Lower lobe of right lung (tissue), 2 donors: ENCODE measurements at places on chromosomes 2 and 18.

- DNase-seq: no peak
Observed at GRCh38 chr18:59927246-59927825, 27.5 kb downstream of the PMAIP1 start.

- no peak for DNase-seq
Observed at GRCh38 chr2:130352237-130352636, 3.6 kb upstream of the PTPN18 start.

DNA sequence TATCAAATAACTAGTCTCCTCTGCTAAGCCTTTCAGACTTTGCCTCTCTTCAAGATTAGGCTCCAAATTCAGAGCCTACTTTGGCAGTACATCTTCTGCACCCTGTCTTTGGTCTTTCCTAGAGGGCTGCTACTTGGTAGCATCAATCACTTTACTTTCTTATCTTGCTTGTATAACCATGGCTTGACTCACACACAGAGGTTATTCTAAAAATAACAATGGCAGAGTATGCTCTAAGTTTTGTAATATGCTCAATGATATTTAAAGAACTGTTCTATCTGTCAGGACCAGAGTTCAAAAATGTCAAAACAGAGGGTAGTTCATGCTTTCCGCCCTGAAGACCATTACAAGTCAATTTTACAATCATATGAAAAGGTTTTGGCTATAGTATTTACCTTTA, 27.7 kb downstream of the THOC1 start:
- DNase-seq: no peak

GRCh38 chr18:57677262-57678211, 55.9 kb upstream of the NARS1 start:
- DNase-seq: no peak

DNA sequence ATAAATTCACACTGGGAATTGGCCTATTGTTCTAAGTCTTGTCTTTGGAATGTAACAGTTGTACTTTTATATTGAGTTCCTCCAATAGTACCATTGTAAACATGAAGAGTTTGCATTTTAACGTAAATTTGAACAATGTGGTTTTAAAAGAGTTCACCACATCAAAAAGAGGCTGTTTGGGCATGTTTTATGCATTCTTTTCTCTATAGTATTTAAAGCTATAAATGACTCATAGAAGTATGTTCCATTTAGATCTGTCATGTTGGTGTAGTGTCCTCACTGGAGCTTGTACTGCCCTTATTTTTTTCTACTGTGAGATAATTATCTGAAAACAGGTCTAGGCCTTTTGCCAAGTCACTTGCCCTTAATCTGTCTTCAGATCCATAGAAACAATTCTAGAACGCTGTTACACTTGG, 141.9 kb downstream of the RHBDD1 start:
- DNase-seq: no peak

- no peak for DNase-seq
Observed at GRCh38 chr2:206790311-206790935, 25.0 kb downstream of the FASTKD2 start.

DNA sequence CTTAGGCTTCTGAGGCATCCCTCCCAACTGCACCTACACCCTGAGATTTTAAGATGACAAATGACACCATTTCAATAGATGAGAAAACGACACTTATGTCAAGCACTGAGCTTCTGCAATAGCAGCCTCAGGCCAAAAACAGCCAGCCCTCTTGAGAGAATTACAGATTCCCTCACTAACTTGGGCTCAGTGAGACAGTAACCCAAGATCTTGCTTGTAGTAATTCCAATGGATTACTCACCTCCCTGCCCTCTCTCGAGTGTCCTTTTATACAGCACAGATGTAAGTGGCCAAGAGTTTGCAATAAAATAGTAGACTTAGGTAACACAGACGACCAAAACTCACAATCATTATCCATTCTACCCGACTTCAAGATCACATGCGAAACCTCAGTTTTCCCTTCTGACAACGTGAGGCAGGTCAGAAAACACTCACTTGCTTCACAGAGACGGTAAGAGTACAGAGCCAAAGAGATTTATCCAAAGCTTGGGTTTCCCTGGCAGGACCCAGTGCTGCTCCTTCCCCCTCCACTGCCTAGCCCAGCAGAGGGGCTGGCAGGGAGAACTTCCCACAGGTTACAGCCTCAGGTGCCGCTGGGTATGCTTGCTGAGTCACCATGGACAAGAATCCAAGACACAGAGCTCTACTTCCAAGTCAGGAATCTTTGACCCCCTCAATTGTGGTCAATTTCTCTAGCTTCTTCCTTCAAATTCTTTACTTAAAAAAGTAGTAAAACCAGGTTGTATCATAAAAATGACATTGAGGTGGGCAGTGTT, 181.4 kb downstream of the MYO5B start:
- DNase-seq: no peak

DNA sequence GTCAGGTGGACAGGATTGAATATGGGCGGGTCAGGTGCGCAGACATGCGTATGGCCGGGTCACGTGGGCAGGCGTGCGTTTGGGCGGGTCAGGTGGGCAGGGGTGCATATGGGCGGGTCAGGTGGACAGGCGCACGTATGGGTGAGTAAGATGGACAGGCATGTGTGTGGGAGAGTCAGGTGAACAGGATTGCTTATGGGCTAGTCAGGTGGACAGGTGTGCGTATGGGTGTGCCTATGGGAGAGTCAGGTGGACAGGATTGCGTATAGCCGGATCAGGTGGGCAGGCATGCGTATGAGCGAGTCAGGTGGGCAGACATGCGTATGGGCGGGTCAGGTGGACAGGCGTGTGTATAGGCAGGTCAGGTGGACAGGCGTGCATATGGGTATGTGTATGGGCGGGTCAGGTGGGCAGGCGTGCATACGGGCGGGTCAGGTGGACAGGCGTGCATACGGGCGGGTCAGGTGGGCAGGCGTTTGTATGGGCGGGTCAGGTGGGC, 30.3 kb upstream of the KLF11 start:
- peak; percentile 45 for DNase-seq

GRCh38 chr2:241273210-241274020, 42.1 kb downstream of the HDLBP start:
- DNase-seq: no peak

DNA sequence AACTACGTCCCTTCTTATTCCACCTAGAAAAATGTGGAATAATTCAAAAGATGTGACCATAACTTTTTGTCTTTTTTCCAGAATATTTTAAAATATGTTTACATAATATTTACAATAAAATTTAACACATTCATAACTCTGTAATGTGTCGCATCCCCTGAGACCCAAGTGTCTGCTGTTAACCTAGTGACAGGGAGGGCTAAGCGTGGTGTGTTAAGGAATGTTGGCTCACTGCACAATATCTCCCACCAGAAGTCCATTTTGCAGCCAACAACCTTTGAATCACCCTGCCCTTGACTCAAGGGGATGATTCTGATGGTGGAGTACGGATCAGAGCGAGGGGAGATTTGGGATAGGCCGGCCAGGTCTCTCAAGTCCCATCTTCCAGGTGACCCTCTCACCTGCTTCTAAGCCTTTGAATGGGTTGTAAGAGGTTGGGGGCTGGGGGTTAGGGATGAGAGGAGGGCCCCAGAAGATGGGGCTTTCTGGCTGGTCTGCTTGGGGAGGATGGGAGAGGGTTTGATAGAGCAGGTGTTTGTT, 43.3 kb downstream of the SERTAD2 start:
- no peak for DNase-seq

DNA sequence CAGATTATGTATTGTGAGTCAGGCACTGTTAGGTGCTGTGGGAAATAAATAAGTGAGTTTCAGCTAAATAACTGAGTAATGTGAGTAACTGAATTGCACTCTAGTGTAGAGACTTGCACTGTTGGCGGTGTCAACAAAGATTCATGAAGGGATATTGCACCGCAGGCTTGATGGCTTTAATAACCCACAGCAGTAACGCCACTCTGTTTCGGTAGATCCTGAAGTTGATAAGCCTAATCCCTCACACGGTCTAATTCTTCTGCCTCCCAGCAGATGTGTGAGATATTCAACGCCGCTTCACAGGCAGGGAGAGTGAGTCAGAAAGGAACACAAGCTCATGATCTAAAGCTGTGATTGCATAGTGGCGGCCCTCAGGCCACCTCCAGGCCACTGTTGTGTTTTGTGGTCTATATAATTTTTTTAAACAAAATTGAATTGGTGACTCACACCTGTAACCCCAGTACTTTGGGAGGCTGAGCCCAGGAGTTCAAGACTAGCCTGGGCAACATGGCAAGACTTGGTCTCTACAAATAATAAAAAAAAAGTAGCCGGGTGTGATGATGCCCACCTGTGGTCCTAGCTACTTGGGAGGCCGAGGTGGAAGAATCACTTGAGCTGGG, 94.3 kb downstream of the LIPG start:
- no peak for DNase-seq

DNA sequence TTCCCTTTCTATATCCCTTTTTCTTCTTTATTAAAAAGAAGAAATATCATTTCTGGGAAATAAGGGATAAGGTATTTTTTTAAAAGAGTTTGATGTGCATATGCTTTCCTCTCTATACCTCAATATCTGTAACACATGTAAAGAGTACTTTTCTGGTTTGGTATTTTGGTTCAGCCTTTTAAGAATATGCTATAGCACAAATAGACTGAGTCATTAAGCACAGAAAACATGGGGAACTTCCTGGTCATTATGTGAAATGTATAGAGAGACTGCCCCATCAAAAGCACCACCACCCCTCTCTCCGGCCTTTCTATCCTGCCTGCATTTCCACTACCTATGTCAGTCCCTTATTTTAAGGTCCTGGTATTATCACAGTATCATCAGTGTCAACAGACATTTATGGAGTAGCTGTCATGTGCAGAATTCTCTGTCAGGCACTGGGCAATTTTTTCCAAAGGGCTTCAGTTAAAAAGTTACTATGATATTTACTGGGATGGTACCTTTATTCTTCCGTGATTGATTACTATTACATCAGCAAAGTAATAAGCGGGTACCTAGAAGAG, 88.4 kb downstream of the ALPK2 start:
- no peak for DNase-seq

- DNase-seq: no peak
Observed at GRCh38 chr18:7740821-7741220, 173.7 kb downstream of the PTPRM start.

DNA sequence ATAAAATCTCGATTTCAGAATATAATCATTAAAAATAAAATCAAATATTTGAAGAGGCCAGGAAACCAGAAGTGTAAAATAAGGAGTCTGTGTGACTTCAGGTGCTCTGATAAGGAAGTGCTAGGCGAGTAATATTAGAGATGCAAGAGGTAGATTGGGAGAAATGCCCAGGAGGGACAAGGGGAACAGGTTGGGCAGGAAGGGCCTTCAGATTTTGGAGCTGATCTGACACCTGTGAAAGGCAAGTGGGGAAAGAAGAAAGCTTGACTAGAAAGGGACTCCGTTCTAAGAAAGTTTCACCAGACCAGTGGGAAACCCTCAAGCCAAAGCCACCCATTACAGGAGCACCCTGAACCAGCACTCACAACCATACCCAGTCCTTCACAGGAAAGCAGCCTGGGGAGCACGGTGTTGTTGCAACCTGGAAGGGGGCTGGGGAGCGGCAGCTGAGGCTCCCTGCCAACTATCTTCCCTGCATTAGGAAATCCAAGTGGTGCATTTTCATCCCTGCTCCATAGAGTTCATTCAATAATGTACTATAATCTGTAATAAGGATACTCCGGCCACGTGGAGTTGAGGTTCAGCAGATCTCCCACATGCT, 57.5 kb upstream of the GREB1L start:
- no peak for DNase-seq

DNA sequence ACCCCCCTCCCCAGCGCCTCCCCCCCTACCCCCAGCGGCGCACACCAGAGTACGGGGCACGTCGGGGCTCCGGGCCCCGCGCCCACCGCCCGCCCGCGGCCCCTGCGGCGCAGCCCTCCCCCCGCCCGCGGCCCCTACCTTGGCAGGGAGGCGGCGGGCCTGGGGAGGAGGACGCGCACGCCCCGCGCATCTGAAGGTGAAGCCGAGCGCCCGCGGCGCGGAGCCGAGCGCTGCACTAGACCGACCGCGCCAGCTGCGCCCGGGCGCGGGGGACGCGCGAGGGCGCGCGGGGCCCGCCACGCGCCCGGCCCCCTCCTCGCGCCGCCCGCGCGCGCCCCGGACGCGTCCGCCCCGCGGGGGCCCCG, at the start of gene ZNF516:
Gene ZNF516, minus strand, starts transcription at position 237 of the 365 bp plus-strand sequence. CDS start 52,188 bp downstream, outside the sequence.
- peak; percentile 75 for DNase-seq

GRCh38 chr2:28801726-28802125, 8.9 kb upstream of the SPDYA start:
- DNase-seq: no peak

DNA sequence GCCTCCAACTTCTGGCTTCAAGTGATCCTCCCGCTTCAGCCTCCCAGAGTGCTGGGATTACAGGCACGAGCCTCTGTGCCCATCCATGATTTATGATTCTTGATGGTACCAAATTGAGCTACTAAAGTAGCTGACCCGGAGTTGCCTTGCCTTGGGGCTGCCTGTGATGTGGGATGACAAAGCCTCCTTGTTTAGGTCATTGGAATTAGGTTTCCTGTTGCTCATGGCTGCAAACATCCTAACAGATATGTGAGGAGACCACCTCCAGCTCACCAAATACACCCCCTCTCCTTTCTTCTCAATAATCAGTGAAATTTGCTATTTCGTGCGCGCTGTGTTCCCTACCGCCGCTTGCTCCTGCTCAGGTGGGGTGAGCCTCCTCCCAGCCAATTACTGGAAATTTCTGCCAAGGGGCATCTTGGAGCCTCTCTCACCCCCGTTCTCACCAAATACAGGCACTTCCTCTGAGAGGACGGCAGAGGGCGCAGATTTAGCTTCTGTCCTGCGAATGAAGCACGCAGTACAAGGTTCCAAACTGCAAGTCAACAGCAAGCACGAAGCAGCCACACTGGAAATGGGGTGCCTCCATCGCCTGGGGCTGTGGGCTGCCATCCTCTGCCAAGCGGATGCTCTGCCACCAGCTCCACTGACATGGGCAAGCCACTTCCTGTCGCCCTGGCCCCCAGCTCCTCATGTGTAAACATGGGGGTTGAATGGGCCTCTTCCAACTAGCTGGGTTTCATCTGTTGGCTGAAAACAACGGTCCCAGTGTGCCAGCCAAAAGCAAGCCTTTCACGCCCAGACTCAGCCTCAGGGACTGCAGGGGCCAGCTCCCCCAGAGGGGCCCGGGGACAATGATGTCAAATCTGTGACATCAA, 71.7 kb downstream of the NCAPH start:
- DNase-seq: peak; percentile 56

- DNase-seq: no peak
Observed at GRCh38 chr2:128772671-128773070, 454.0 kb upstream of the HS6ST1 start.

- DNase-seq: no peak
Observed at GRCh38 chr2:74001781-74002504, 17.2 kb downstream of the TET3 start.

GRCh38 chr2:11572996-11573395, 39.2 kb downstream of the GREB1 start:
- peak; percentile 31 for DNase-seq
